SJSA1 (cell line): ENCODE measurements at places on chromosomes 5 and 9. TPM values are rescaled to one million over a fixed set of nuclear protein-coding genes. Genes with fewer than 3 reads are reported as not detected.

DNA sequence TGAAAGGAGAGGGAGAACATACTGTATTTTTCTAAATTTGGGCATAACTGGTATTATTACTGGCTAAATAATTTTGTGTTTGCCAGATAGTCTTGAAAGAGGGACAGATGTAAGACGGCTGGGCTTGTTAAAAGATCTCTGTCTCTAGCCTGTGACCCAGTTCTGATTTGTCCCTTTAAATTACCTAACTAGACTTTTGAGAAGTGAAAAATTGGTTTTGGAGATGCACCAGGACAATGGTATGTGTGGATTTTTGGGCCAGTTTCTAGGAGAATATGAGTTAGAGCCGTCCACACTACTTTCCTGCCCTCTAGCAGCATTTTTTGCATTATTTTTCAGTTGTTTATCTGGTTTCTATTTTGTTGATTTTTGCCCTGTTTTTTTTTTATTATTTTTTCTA is 33.5 kb downstream of the LNPEP start:
- H3K27ac ChIP-seq, result no peak overlapping the region
- H3K4me1 ChIP-seq, result peaks cover 20% of the 10 kb centered on the region
- H3K4me3 ChIP-seq, result no peak overlapping the region
- H3K36me3 ChIP-seq, result no peaks in the 10 kb centered on the region
- DNase-seq, result no peak

DNA sequence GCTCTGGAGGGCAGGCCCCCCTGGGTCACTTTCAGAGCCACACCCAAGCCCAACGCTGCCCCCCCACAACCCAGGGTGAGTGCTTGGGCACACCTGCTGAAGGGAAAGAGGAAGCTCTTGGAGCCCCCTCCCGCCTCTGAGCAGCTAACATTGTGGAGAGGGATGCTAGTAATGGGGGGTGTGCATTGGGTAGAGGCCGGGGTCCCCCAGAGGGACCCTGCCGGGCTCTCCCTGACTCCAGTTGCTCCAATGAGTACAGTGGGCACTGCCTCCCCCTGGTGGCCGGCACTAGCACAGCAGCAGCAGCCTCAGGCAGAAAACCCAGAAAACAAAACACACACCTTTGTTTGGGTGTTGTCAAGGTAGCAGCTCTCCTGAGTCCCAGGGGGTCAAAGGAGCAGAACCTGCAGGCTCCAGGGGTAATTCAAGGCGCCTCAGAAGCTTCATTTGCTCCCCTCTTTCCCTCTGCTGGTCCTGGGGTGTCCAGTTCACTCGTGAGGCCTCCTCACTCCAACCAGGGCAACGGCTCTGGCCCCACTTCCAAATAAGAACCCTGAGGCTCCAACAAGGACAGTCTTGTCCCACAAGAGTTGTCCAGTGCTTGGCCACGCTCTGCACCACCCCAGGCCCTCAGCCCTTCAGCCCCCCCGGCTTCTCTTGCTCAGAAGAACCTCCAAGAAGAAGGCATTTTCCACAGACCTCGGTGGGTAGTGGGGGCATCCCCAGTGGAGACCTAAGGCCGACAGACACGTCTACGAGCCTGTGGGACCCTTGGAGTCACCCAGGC is 16.1 kb downstream of the GBGT1 start:
- H3K36me3 ChIP-seq, result no peaks in the 10 kb centered on the region
- no peaks in the 10 kb centered on the region for H3K27me3 ChIP-seq
- no peak overlapping the region for H3K4me3 ChIP-seq
- DNase-seq, result no peak

DNA sequence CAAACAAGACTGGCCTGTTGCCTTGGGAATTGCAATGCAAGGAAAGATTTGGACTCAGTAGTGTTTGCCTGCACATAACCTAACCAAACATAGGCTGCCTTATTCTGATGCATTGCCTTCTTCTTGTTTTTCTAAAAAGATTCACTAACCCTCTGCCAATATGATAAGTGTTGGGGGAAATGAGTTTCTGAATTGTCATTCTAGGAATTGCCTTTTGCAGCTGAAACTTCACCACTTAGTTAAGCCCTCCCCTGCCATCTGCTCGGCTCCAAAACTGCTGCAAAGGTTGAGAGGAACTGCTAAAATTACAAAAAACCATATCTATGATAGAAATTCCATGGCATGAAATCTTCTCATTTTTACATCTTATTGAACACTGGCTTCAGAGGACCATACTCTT is 41.6 kb upstream of the SPATA31D4 start:
- H3K27me3 ChIP-seq, result no peaks in the 10 kb centered on the region
- H3K27ac ChIP-seq, result no peak overlapping the region
- no peaks in the 10 kb centered on the region for H3K36me3 ChIP-seq

DNA sequence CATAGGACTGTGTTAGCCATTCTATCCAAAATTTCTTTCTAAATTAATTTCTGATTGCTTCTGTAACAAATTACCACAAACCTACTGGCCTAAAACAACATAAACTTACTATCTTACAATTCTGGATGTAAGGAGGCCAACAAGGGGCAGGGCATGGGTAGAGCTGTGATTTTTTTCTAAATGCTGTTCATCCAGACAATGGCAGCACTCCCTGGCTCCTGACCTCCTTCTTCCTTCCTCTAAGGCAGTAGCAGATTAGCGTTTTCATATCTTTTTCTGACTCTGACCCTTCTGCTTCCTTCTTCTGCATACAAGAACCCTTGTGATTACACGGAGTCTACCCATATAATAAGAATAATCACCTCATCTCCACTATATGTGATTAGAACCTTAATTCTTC is 1005.8 kb downstream of the CDH12 start:
- H3K36me3 ChIP-seq, result no peaks in the 10 kb centered on the region
- H3K27ac ChIP-seq, result no peak overlapping the region
- H3K27me3 ChIP-seq, result no peaks in the 10 kb centered on the region

- H3K36me3 ChIP-seq, result no peaks in the 10 kb centered on the region
- no peak overlapping the region for H3K4me3 ChIP-seq
- DNase-seq, result no peak
- no peak overlapping the region for H3K27ac ChIP-seq
- no peaks in the 10 kb centered on the region for H3K4me1 ChIP-seq
Measured at GRCh38 chr5:29307478-29307877, 1886.0 kb upstream of the CDH6 start.

DNA sequence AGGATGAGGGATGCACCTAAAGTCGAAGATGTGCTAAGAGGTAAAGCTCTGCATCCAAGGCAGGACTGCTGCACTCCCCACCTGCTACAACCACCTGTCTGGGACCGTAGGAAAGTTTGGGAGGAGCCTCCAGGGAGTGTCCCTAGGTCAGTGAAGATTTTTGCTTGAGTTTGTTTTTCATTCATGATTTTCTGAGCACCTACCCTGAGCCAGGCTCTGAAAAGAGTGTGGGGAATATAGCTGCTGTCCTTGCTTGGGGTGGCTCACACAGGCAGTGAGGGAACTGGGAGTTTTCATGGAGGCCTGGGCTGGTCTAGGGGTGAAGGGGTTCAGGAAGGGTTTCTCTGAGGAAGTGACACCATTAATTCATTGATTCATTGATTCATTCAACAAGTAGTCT is 48.9 kb downstream of the SAR1B start:
- no peak for DNase-seq
- H3K4me1 ChIP-seq, result no peaks in the 10 kb centered on the region
- no peak overlapping the region for H3K27ac ChIP-seq
- H3K27me3 ChIP-seq, result no peaks in the 10 kb centered on the region
- no peak overlapping the region for H3K4me3 ChIP-seq

DNA sequence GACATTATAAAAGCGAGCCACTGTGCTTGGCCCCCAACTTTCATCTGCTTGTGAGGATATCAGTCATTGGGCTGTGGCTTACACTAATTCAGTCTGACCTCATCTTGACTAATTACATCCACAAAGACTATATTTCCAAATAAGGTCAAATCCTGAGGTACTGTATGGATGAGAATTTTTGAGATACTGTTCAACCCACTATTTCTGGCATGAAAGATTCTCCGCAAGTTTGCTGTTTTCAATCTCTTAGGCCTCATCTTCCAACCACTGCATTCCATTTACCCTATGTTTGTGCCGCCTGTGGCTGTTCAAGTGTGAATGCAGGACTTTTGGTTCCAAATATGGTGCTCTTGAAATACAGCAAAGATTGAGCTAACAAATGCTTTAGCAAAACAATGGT is 400.9 kb upstream of the SGCD start:
- no peak for DNase-seq
- no peak overlapping the region for H3K4me3 ChIP-seq
- H3K27ac ChIP-seq, result no peak overlapping the region

- DNase-seq, result no peak
- H3K36me3 ChIP-seq, result no peaks in the 10 kb centered on the region
- no peak overlapping the region for H3K27ac ChIP-seq
- H3K4me1 ChIP-seq, result no peaks in the 10 kb centered on the region
Measured at GRCh38 chr5:153489611-153490010, 859 bp upstream of the GRIA1 start.

DNA sequence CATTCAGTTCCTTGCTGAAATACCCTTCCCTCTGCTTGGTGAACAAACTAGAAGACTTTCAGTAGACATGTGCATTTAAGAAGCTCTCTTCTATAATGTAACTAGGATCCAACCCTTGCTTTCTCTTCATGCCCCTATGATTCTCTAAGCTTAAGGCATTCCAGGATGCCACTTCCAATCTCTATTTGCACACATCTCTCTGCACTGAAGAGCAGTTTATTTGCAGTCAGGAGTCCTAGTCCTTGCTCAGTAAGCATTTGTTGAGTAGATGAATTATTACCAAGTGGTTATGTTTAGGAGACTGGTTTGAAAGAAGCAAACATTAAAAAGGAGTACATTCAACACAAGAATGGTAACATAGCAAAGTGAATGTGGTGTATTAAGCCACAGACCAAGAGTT is 274.2 kb upstream of the KLF9 start:
- no peaks in the 10 kb centered on the region for H3K27me3 ChIP-seq
- H3K27ac ChIP-seq, result no peak overlapping the region
- no peaks in the 10 kb centered on the region for H3K4me1 ChIP-seq
- no peak overlapping the region for H3K4me3 ChIP-seq

DNA sequence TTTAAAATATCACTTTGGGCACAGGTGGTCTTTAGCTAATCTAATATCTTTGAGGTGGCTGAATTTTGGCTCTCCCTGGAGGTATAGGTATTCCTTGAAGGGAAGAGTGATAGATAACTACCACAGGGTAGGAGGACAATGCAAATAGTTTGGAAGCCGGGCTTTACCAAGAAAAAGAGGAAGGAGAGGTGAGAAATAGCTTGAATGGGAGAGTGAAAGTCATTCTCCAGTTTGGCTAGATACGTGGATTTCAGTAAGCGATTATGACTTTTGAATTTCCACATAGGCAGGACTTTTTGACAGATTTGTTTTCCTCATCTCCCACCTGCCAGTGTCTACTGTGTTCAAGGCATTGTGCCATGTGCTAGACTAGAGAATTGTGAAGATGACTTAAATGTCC is 45.5 kb downstream of the RASA1 start:
- no peak overlapping the region for H3K4me3 ChIP-seq
- H3K4me1 ChIP-seq, result no peaks in the 10 kb centered on the region
- DNase-seq, result no peak
- no peak overlapping the region for H3K27ac ChIP-seq

DNA sequence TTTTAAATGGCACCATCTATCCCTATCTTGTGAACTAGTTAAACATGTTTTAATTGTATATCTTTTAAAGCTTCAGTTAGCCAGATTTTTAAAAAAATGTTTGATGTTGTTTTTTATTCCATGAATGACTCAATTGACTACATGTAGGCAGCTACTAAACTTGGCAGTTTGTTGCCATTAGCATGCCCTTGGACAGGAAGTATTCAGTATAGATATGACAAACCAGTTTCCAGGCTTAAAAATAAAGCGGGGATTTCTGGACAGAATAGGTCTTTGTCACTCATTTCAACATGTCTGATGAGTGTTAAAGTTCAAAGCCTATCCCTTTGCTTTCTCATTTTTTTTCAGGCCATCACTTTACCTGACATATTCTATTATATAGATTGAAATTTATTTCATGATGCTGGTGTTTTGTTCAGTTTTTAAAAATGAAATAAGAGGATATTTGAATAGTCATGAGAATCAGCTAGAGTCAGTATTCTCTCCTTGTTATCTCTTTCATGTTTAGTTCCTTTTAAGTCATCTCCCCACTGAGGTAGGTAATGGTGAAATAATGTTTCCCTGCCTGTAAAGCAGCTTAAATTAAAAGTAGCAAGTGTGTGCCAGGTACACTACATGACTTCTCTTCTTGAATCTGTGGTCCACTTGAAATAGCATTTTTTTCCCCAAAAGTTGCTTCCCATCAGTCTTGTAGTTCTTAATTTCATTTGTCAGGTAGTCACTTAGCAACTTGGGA is 11.9 kb downstream of the TNFAIP8 start:
- H3K27me3 ChIP-seq, result no peaks in the 10 kb centered on the region
- peaks cover 10% of the 10 kb centered on the region; the same call in 1 of the 2 replicates for H3K4me1 ChIP-seq
- no peak overlapping the region for H3K27ac ChIP-seq
- H3K36me3 ChIP-seq, result no peaks in the 10 kb centered on the region

DNA sequence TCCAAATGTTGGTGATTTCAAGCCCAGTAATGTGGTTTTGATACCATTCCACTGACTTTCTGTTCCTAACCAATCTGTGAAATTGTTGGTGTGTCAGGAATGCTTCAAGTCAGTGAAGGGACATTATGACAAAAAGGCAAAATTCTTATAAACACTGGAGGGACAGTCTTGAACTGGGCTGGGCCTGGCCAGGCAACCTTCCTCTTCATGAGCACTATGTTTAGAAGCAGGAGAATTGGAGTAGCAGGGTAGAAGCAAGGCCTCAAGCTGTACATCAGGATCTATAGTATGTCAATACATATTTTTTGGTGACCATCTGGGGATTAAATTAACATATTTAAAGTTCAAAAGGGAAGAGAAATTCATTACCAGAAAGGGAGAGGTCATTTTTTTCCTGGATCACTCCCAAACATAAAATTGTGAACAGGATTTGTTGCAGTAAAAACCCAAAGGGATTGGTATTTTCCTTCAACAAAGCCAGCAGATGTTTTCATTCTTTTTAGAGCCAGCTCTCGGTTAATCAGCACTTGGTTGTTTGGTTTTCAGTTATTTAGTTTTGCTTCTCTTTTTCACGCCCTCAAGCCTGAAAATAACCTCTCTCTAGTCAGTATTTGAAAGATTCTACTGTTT is 77.9 kb upstream of the PIK3R1 start:
- no peak for DNase-seq
- H3K36me3 ChIP-seq, result no peaks in the 10 kb centered on the region
- H3K4me3 ChIP-seq, result no peak overlapping the region

DNA sequence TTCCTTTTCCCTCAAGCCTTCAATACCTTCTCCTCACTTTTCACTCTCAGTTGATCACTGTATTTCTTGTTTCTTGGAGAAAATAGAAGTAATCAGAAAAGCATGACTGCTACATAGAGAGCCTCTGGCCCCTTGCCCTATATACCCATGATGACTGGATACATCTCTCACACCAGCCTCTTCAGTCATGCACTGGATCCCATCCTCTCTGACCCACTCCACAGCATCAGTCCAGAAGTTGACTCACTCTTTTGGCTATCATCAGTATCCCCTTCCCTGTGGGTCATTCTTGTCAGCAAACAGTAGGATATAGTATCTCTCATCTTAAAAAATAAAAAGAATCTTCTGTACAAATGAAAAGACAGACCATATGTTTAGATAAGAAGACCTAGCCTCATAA is 32.9 kb downstream of the PTCD2 start:
- DNase-seq, result no peak
- no peak overlapping the region for H3K27ac ChIP-seq
- peaks cover 10% of the 10 kb centered on the region; the same call in 1 of the 2 replicates for H3K36me3 ChIP-seq
- H3K4me1 ChIP-seq, result peaks cover 4% of the 10 kb centered on the region
- H3K4me3 ChIP-seq, result no peak overlapping the region

GRCh38 chr5:10808347-10809226 is 47.6 kb upstream of the DAP start:
- peaks cover 21% of the 10 kb centered on the region for H3K4me1 ChIP-seq
- H3K27ac ChIP-seq, result no peak overlapping the region
- no peak overlapping the region for H3K4me3 ChIP-seq
- no peaks in the 10 kb centered on the region for H3K27me3 ChIP-seq

Gene ELOVL7
- total RNA-seq, result 0.05 TPM in 1 of 2 replicates, not detected in the other

Gene PKD2L2
- not detected in 2 replicates for total RNA-seq

Gene IRGM
- total RNA-seq, result not detected in 2 replicates
